ENCODE measurements at places on chromosomes 2 and 18. TPM values are rescaled to one million over a fixed set of nuclear protein-coding genes. Genes with fewer than 3 reads are reported as not detected.

- DNase-seq = no peak
Observed at GRCh38 chr18:26421931-26422330, 126.4 kb downstream of the KCTD1 start.

GRCh38 chr2:9806656-9807055, 36.6 kb upstream of the TAF1B start:
- no peak for DNase-seq

VWC2L gene
- total RNA-seq = not detected

GREB1L gene
- total RNA-seq = 2.1 TPM
